AG08395 (cell line): ENCODE measurements at places on chromosomes 4 and X.

DNA sequence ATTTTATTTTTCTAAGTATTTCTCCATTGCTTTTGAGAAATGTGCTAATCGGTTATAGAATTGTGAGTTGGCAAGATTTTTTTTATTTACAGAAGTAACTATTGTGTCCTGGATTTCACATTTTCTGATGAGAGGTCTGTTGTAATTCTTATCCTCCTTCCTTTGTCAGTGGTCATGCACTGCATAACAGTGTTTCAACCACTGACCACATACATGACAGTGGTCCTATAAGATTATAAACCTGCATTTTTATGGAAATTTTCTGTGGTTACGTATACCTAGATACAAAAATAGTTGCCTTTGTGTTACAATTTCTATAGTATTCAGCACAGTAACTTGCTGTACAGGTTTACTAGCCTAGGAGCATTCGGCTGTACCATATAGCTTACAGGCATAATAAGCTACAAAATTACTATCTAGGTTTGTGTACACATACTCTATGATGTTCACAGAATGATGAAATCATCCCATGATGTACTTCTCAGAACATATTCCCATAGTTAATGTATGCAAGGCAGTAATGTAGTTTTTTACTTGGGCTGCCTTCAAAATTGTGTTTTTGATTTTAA lies 47.8 kb downstream of the APELA start:
- DNase-seq = no peak

GRCh38 chrX:40018041-40018440 lies 79.7 kb downstream of the BCOR start:
- no peak for DNase-seq

DNA sequence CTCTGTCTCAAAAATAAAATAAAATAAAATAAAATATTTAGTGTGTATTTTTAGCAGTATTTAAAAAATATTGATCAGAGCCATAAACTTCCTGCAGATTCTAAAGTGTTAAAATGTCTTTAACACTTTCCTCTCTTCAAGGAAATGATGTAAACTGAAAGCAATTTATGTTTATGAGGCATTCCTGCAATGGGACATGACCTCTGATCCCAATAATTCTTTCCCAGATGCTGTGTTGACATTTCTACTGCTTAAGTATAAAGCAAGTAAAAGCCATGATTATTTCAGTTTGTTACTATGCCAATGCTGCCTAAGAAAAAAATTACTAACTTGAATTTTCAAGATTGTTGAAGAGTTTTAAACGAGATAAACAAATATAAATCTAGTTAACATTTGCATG lies 29.0 kb downstream of the COQ2 start:
- peak; percentile 37 for DNase-seq

- DNase-seq = peak; percentile 31
Measured at GRCh38 chrX:122512561-122513072, 671.5 kb upstream of the GRIA3 start.

DNA sequence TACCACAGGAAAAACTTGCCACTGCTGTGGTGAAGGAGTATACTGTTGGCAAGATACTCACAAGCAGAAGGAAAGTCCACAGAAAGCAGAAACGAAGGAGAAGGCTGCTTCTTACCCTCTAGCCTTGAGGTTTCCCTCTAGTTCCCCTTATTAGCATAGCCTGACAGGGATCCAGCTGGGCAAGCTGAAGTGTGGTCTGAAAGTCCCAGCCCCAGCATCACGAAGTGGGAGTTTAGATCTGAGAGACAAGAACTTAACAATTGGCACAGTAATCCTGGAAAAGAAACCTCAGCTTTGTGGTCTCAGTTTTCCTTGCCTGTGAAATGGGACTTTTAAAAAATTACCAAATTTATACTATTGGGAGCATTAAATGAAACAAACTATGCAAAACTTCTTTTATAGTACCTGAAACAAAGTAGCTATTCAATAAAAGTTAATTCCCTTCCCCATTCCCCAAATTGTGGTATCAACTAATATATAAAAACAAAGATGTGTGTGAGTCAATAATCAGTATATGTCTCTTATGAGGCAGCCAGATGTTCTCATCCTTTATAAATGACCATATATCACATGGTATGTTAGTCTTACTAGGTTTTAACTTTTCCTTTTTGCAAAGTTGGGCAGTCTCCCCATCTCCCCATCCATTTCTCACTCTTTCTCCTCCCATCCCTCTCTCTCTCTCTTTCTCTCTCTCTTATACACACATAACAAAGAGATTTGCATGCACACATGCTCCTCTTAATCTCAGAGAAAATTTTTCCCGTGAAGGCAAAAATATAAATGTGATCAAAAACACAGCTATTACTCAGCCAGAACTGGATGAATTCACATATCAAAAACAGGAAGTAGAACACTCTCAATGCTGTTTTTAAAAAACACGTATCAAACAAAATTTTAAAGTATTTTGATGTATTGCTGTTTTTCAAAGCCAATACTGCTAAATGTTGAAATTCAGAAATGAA lies 57.8 kb downstream of the SCFD2 start:
- no peak for DNase-seq

DNA sequence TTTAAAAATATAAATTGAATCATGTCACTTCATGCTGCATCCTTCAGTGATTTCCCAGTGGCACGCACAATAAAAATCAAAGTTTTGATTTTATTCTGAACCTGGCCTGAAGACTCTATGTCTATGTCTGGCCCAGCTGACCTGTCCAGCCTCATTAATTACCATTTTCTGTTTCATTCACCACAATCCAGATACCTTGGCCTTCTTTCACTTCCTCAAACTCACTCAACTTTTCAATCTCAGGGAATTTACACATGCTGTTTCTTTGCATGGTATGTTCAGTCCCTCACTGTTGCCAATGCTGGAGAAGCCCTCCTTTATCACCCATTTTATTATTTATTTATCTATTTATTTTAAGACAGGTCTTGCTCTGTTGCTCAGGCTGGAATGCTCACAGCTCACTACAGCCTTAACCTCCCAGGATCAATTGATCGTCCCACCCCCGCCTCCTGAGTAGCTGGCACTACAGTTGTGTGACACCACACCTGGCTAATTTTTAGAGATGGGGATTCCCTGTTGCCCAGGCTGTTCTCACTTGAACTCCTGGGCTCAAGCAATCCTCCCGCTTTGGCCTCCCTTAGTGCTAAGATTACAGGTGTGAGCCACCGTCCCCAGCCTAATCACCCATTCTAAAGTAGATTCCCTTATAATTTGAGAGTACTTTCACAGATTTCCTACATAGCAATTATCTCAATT lies 43.1 kb downstream of the ZGRF1 start:
- no peak for DNase-seq

DNA sequence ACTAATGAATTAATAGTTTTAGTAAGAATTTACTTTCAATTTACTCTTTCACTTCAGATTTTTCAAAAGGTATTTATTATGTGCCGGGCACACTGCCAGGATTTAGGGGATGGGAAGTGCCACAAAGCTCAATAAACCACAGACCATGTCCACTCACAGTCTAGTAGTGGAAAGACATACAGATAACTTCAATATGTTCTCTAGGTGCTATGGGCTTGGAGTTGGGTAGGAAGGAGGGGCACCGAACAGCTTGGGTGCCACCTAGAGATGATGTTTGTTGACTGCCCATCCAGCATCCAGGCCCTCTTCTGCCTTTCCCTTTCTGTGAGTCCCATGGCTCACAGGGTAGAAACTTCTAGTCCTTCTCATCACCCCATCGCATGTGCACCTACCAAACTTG lies 17.8 kb downstream of the MFAP3L start:
- no peak for DNase-seq

GRCh38 chr4:41349021-41349420 lies 92.3 kb downstream of the UCHL1 start:
- DNase-seq = no peak

DNA sequence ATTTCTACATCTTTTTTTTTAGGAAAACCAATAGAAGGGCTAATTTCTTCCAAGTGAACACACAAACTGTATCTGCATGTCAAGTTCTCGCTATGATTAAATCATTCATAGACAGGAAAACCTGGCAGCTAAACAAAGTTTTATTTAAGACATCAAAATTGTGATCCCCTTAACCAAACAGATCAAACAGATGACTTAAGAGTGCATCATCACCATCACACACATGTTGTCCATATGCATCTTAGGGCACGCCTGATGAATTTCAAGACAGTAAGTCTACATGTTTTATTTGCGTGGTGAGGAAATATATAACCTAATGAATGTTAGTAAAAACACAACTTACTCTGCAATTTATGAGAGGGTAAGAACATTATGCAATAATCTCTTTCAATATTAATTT lies 317.0 kb upstream of the ANXA10 start:
- no peak for DNase-seq

- no peak for DNase-seq
Measured at GRCh38 chr4:187470061-187470460, 525.5 kb upstream of the ZFP42 start.

GRCh38 chr4:1249731-1250526 lies 999 bp upstream of the CTBP1 start:
- peak; percentile 65 for DNase-seq

DNA sequence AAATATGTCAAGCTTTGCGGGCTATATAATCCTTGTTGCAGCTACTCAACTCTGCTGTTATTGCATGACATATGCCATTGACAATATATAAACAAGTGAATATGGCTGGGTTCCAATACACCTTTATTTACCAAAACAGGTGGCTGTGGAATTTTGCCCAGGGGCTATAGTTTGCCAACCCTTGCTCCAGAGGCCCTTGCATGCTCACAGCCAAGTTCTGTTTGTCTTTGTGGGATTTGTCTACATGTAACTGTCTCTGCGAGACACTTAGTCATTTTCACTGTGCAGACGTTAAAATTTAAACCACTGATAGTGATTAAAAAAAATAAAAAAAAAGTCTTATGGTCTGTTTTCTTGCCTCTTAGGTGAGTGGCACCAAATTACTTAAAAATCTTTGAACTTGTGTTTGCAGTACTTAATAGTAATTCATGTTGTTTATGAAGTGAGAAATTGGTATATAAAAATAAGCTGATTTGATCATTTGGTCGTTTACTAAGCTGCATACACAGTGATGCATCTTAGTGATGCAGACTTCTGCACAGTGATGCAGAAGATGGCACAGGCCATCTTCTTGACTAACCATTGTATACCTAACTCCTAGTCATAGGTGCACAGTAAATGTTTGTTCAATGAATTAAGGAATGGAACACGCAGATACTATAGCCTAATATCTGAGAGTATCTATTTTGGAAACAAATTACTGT lies 170.9 kb downstream of the FRMPD4 start:
- no peak for DNase-seq

GRCh38 chr4:74631338-74631737 lies 163.0 kb downstream of the BTC start:
- DNase-seq = no peak

GRCh38 chr4:109846395-109847098 lies 1.4 kb upstream of the LRIT3 start:
- no peak for DNase-seq

- no peak for DNase-seq
Measured at GRCh38 chrX:73213734-73214425, 771 bp downstream of the NAP1L2 start.

DNA sequence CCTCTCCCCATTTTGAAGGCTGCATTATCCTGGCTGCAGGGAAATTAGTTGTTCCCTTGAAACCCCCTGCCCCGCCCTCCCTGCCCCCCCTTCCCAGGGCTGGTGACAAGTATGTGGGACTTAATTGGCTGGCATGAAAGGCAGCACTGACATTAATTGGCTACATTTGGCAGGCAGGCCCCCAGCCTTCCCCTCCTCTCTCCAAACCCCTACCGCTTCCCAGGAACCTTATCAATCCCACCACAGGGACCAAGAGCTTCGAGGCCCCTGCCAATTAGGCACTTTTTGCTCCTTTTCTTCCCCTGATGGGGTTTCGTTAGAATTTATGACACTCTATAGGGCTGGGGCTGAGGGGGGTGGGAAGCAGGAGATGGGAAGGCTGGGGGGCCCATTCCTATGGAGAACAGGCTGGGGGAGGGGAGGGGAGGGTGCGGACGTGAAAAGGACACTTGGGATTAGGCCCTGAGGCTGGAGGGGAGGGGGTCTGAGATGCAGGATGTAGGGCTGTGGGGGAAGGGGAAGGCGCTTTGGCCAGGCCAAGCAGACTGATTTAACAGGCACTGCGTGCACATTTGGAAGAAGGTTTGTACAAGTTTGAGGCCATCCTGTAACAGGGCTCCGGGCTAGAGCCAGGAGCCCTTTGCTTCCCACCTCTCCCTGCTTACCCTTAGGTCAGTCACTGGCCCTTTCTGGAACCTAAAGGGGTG lies 52.2 kb downstream of the EFNB1 start:
- DNase-seq = no peak

DNA sequence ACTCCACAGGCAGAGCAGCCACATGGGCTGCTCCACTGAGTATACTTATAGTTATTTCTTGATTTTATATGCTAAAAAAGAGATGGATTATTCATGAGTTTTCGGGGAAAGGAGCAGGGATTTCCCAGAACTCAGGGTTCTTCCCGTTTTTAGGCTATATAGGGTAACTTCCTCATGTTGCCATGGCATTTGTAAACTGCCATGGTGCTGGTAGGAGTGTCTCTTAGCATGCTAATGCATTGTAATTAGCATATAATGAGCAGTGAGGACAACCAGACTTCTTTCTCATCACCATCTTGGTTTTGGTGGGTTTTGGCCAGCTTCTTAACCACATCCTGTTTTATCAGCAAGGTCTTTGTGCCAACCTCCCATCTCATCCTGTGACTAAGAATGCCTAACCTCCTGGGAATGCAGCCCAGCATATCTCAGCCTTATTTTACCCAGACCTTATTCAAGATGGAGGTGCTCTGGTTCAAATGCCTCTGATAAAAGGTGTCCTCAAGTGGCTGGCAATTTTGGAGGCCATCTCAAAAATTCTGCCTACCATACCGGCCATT lies 213.0 kb upstream of the VEGFC start:
- no peak for DNase-seq

- DNase-seq = no peak
Measured at GRCh38 chr4:5220028-5220427, 168.7 kb downstream of the STK32B start.

DNA sequence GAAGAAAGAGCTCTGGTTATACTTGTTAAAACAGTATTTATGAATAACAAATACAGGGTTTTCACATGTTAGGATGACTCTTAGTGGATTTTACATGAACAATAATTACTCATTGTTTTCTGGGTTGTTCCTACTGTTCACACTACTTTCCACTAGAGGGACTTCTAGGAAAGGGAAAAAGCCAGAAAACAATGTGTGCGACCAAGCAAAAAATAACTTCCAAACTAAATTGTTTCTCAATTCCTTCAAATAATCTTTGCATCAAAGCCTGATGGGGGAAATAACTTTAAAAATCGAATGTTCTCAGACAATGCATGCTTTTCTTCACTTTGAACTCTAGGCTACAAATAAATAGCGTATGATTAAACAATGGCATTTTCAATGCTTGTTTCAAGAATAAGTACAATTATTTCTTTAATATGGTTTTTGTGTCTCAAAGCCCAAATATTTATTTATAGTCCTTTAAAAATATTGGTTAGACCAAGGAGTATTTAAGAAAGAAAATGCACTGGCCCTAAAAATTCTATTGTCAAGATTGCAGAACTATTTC lies 72.1 kb upstream of the ETNPPL start:
- DNase-seq = peak; percentile 46

GRCh38 chr4:99821918-99822503 lies 5.4 kb downstream of the DAPP1 start:
- no peak for DNase-seq
